ENCODE measurements at places on chromosomes 7 and 10. TPM values are rescaled to one million over a fixed set of nuclear protein-coding genes. Genes with fewer than 3 reads are reported as not detected.
A peak's percentile ranks its signal among the peaks of the same experiment; 100 is the strongest.

GRCh38 chr10:3563298-3563697 lies 221.7 kb downstream of the KLF6 start:
- DNase-seq: no peak

- no peak for DNase-seq
Measured at GRCh38 chr10:86613905-86614304, 40.4 kb upstream of the OPN4 start.

DNA sequence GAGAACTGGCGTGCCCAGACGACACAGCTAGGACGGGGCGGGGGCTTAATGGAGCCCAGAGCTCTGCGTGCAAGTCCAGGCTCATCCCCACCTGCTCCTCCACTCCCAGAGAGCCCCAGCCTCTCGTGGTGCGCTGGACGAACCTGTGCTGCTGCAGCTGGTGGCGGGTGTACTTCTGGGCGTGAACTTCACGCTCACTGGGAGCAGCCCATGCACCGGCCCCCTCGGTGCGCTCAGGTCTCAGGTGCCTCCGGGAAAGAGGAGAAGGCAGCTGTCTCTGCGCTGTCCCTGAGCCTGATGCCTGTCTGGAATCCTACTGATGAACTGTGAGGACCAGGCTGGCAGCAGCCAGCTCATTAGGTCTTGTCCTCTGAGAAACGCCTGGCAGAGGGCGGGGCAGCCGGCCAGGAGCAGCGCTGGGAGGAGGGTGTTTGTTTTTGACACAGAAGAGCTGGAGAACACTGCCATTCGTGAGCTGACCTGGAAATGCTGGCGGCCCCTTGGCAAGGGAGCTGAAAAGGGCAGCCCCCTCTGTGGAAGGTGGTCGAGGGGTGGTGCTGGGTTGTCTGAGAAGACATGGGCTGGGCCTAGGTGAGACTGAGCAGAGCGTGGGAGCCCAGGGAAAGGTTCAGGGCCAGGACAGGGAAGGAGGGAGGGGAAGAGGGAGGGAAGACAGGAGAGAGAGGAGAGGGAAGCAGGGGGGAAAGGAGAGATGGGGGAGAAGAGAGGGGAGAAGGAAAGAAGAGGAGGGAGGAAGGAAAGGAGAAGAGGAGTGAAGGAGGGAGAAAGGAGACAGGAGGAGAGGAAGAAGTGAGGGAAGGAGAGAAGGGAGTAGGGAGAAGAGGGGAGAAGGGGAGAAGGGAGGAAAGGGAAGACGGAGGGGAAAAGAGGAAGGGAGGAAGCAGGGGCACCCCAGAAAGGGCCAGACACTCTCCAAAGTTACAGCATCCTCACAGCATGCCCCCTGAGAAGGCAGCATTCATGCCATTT lies 53.5 kb upstream of the TNS3 start:
- no peak for DNase-seq

DNA sequence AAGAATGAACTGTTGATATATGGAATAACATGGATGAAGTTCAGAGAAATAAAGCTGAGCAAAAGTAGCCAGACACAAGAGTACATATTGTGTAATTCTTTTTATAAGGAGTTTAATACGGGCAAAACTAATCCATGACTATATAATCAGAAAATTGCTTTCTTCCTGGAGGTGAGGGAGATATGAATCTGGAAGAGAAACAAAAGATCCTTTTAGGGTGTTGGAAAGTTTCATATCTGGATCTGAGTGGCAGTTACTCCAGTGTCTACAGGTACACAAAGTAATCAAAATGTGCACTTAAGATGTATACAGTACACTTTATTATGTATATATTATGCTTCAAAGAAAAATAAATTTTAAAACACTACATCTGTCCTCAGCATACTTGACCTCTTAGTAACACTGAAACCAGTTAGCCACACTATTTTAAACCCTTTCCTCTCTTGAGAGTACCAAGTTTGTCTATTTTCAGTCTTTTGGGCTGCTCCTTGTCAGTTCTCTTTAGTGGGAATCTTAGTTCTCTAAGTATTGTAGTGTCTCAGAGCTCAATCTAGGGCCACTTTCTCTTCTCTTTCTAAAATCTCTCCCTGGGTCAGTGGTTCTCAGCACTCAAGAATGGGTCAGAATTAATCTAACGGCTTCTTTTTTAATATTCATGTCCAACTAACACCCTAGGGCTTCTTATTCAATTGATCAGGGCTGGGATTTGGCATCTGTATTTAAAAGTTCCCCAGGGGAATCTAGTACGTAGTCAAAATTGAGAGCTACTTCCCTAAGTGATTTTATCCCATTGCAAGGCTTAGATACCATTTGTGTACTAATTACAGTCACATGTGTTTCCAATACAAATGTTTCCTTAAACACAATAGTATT lies 4.3 kb upstream of the LIPF start:
- no peak for DNase-seq

DNA sequence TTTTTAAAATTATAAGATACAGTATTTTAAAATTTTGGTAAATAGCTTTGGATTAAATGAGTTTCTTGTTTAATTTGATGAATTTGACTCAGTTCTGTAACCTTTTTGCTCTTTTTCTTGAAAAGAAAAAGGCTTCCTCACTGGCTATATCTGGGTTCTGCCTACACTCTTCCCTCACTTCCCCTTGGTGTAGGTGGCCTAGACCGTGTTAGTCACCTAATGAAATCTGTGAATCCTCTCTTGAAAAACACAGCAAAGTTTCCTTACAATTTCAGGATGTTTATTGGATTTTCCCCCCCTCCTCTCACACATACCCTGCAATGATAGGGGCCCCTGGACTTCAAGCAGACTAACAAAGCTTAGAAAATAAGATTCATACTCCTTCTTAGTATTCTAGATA lies 231.6 kb downstream of the ADK start:
- no peak for DNase-seq

DNA sequence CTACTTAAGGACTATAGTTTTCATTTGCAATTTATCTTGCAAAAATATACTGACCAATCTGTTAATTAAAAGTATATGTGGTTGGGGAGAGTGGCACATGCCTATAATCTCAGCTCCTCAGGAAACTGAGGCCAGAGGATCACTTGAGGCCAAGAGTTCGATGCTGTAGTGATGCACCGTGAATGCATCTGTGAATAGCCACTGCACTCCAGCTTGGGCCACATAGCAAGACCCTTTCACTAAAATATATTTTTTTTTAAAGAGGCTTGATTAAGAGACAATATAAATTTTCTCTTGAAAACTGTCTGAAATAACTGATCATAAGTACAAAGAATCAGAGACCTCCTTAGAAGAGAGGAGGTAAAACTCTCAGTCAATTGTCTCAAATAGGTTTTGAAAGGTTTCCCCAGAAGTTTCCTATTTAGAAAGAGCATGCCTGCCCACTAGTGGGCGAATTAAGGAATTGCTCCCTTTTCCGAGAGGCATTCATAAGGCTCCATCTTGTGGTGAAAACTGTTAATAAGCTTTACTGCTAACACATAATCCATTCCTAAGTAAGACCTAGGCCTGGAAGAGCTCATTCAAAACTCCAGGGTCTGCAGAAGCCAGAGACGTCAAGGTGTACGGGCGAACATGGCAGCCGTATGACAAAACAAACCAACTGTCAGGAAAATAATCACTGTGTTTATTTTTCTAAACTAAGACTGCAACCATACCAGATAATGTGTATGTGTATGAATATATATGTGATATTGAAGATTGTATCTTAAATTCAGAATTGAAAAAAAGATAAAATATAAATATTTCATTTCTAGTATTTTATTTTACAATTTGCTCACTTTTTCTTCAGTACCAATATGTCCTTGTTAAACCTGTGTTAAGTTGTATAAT lies 6.8 kb upstream of the TAS2R40 start:
- peak; percentile 94 for DNase-seq

Gene PRKG1
- 6.8 TPM for polyA plus RNA-seq

Gene INSYN2A
- 8.9 TPM for polyA plus RNA-seq

All from spinal cord (tissue), 10 donors.